ENCODE measurements at places on chromosomes 16 and 17. TPM values are rescaled to one million over a fixed set of nuclear protein-coding genes. Genes with fewer than 3 reads are reported as not detected.
A peak's percentile ranks its signal among the peaks of the same experiment; 100 is the strongest.

DNA sequence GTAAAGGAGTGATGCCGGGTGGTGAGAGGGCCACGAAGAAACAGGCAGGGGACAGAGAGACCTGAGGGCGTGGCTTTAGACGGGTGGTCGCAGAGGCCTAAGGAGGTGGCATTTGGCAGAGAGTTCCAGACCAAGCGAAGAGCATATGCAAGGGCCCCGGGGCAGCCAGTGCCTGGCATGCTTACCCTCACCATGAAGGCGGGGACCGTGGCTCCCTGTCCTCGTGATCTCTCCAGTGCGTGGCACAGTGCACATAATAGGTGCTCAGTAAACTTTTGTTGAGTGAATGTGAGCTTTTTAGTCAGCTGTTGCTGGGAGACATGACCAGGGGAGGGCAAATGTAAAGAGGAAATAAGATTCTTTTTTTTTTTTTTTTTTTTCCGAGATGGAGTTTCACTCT is 245.6 kb upstream of the GSE1 start:
- no peak for DNase-seq

Gene HOXB1
- total RNA-seq = not detected

DNA sequence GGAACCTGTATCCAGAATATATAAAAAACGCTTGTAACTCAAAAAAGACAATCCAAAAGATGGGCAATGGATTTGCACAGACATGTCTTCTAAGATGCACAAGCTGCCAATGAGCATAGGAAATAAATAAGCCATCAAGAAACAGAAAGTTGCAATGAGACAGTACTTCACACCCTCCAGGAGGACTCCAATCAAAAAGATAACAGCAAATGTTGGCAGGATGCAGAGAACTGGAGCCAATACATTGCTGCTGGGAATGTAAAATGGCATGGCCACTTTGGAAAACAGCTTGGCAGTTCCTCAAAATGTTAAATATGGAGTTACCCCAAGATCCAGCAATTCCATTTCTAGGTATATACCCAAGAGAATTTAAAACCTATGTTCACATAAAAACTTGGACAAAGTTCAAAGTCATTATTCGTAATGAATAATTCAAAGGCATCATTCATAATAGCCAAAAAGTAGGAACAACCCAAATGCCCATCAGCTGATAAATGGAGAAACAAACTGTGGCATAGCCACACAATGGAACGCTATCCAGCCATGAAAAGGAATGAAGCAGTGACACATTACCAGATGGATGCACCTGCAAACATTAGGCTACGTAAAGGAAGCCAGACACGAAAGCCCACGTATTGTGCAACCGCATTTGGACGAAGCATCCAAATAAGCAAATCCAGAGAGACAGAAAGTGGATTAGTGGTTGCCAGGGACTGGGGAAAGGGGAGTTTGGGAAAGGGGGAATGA is 25.6 kb downstream of the GGA2 start:
- no peak for DNase-seq

DNA sequence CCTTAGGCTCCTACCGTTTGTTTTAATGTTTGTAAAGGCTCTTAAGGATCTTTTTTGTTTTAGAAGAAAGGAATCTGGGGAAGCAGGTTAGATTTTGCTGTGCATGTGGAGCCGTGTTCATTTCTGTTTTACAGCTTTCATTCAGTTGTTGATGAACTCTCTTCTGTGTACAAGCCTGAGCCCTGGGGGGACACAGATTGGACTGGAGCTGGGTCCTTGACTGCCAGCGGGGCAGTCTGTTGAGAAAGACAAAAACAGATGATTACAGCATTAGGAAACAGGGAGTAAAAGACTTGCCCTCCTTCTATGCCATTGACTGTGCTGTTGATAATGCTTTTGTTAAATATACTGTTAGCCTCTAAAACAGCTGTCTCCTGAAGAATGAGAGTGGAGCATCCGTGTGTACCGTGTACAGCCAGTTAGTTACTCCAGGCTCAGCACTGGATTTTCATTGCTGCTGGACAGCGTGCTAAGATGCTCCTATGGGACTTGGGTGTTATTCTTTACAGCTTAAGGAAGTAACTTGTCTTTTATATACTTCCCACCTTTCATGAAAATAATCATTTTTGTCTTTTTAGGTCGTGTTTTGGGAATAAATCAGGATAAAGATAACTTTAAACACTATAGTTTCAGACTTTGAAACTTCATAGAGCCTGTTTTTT is 3.2 kb downstream of the MAP1LC3B start:
- DNase-seq = peak; percentile 12

GRCh38 chr17:34000639-34001038 is 254.4 kb upstream of the CCL2 start:
- DNase-seq = no peak

DNA sequence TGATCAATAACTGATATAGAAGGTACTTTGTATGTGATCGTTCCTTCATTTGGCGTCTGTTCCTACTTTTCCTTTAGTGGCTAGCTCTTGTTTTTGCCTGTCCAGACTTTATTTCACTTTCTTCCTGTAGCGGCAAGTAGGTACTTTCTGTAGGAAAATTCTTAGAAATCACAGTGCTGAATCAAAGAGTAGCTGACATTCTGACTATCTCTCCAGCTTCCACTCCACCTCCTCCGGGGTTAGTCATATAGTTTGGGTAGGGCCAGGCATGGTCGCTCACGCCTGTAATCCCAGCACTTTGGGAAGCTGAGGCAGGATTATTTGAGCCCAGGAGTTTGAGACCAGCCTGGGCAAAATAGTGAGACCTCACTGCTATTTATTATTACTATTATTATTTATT is 29.9 kb upstream of the PAFAH1B1 start:
- no peak for DNase-seq

Data from sciatic nerve (tissue), 2 donors.